ENCODE measurements at places on chromosomes 16 and 17.

DNA sequence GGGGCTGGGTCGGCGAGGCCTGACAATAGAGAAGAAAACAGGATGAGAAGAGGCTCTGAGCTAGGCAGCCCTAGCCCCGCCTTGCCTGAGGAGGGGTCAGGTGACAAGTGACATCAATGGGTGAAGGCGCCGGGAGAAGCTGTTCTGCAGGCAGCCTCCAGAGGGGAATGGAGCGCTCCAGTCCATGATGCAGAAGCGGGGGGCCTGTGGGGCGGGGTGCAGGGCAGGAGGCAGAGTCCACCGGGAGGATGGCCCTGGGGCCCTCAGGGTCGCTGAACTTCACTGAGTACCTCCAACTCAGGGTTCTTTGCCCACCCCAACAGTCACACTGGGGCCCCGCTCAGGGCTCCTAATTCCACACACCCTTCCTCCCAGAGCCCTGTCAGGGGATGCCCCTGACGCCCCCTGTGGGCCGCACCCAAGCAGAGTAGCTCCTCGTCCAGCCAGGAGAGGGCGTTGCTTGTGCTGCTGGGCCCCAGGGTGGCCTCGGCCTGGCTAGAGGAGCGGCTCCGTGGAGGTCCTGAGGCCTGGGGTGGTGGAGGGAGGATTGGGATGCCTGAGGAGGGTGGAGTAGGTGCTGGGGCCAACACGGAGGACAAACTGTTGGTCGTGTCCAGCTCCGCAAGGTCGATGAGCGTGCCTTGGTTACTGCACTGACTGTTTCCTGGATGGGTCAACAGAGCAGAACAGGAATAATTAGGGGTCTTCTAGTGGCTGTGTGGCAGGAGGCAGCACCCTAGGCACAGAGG, 20.8 kb downstream of the GGA3 start:
- peak; percentile 29 for DNase-seq

DNA sequence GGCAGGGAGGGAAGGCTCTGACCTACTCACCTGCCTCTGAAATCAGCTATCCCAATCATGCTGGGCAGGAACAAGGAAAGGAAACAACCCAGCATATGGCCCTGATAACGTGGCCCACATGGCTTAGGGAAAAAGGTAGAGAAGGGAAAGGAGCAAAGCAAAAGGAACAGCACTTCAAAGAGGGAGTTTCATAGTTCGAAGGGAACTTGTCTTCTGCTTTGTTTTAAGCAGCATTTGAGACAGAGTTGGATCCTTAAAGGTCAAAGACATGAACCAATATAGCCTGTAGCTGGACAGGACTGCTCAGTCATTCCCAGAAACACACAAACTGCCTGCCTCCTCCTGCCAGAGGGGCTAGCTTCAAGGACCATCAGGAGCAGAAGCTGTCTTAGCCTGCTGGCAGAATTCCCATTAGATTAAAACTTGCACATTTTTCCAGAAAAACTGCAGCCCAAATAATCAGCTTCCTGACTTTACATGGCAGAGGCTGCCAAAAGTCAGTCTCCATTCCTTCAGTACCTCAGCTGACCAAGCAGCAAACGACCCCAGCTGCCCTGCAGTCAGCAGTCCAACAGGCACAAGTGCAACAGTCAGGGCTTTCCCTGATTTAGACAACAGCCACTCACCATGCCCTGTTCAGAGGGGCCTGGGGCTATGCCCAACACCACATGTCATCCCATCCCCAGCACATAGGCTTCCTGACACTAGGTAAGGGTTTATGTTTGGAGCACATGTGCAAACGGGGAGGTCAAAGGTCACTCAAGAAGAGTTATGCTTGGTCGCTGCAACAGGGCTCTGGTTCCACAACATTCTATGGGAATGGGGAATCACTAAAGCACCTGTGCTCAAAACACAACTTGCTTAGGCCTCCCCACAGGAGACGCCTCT, 32.5 kb downstream of the RANBP10 start:
- DNase-seq, result no peak

DNA sequence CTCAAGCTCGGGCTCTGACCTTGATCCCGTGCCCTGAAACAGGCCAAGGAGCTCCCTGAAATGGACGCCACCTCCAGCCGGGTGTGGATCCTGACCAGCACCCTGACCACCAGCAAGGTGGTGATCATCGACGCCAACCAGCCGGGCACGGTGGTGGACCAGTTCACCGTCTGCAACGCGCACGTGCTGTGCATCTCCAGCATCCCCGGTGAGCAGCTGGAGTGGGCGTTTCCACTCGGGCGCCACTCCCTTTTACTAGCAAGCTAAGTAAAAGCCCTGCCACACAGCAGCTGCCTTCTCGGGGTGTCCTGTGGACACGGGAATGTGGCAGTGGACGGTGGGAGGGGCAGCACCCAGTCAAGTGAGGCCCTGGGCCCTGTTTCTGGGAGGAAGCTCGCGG, 6.4 kb downstream of the NME3 start:
- DNase-seq, result no peak

DNA sequence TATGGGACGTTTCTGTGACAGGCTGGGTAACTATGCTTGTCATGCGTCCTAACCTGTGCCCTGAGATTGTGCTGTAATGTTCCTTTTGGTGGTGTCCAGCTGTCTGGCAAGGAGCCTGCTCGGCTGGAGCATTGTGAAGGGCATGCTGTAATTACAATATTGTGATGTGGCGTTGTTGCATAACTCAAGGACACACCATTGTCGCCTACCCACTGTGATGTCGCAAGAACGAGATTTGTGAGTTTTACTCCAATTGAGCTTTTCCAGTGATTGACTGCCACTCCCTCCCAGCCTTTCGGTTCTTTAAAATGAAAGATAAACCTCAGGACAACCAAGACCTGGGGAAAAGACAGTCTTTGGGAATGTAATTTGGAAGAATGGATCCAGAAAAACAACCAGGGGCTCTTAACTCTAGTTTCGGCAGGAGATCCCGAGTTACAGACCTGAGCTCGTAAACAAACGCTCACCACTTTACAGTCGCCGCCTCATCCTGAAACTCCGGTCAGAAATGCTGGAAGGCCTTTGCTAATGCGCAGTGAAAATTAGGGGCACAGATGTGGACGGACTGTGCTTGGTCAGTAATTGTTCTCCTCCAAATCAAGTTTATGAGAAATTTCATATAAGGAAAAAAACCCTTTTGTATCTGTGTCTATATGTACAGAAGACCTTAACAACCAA, 1.3 kb downstream of the ZNF750 start:
- no peak for DNase-seq

DNA sequence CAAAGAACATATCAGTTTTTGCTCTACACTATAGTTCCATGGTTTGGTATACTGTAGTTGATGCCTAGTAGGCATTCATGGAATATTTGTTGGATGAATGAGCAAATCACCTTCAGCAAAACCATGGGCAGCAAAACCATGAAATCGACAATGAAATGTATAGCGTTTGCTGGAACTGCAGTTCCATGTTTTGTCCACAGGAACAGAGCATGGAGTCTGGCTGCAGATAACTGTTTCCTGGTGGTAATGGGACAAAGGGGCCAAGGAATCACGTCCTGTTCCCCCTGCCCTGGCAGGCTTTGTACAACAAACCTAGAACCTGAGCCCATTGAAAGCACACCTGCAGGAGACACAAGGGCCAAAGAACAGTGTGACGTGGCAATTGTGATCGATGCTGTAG, 101.1 kb downstream of the USP31 start:
- DNase-seq, result no peak

- peak; percentile 84 for DNase-seq
Measured at GRCh38 chr16:81403601-81404391, 40.8 kb upstream of the CMIP start.

GRCh38 chr17:57523926-57524632, 221.0 kb downstream of the CCDC182 start:
- no peak for DNase-seq

- no peak for DNase-seq
Measured at GRCh38 chr17:42378959-42379594, 9.2 kb downstream of the STAT3 start.

GRCh38 chr17:83010206-83011200, 68.9 kb upstream of the METRNL start:
- DNase-seq, result no peak

DNA sequence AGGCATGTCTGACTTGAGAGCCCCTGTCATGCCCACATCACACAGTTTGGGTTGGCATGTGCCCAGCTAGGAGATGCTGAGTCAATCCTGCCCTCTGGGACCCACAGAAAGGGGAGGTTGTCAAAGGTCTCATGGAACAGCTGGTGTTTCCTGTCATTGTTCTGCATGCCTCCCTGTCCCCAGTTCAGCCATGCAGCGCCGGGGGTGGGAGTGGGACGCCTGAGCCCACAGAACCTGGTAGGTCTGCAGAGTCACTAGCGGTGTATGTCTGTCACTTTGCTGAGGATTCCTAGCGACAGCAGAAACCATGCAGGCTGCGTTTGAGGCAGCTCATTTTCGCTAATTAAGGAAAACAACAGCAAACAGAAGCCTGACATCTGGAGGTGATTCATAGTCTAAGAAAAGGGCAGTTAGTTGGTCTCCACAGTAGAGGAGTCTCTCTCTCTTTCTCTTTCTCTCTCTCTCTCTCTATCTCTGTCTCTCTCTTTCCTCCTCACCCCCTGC, 19.6 kb upstream of the CCL1 start:
- DNase-seq, result no peak

DNA sequence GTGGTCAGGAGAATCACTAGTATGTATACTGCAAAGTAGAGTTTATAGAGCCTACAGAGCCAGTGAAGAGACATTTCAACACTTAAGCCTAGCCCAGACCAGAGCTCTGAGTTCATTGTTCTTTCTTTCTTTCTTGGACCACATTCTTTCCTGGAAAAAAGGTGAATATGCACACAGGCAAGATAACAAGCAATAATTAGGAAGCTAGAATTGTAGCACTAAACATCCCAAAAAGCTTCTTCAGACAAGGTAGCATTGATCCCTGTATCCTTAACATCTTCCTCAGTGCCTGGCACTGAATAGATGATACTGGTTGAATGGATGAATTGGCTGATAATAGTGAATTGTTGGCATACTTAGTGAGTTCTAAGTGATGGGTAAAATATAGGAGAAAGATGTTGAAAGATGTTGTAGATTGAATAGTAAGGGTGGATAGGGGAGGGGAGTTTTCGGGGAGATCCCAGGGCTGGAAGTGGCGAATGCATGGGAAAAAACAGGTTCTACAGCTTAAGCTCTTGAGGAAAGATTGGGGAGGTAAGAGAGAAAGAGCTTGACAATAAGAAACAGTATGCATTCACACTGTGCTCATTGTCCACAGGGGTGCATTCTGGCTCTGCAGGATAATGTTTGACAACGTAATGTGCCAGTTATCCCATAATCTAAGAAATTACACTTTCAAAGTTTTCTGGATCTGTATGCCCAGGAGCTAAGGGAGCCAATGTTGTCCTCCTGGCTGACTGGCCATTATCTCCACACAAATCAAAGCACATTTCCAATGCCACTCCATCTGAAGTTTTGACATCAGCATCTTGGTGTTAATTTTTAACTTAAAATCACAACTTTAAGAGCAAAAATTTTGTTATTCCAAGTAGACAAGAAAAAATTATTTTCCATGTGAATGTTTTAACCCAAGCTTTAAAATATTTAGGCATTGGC, 35.6 kb downstream of the TUBD1 start:
- no peak for DNase-seq

- DNase-seq, result no peak
Measured at GRCh38 chr17:39224778-39225307, 902 bp downstream of the STAC2 start.

- peak; percentile 85 for DNase-seq
Measured at GRCh38 chr17:39200070-39200879, at the start of gene RPL19. TSS of gene RPL19 (plus strand) at chr17:39200283. CDS start at chr17:39200345, 62 bp downstream.

DNA sequence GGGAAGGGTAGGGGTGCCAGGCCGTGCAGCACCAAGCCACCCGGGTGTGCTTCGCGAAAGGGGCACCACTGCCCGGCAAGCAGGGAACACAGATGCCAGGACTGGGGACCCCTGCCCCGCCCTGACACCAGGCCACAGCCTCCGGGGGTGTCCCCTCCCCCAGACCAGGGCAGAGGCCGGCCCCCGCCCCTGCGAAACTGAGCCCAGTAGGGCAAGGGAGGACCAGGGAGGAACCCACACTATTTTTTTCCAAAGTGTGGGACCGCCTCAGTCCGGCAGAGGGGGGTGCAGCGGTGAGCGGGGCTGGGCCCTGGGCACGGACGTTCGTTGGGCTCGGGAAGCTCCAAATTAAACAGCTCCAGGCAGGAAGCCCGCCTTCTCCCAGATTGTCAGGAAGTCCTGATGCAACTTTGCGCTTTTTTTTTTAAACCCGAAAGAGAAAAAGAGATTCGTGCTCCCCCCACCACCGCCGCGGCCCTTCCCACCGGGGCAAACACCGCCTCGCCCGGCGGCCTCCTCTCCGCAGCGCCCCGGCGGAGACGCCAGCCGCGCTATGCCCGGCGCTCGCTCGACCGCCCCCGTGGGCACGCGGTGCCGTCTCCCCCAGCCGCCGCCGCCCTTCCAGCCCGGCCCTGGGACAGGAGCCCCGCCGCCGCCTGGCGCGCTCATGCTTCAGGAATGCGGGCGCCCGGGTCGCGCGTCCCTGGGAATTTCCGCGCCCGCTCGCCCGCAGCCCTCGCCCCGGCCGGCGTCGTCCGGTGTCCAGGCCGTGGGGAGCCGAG, 755 bp downstream of the PIEZO1 start:
- DNase-seq, result no peak

DNA sequence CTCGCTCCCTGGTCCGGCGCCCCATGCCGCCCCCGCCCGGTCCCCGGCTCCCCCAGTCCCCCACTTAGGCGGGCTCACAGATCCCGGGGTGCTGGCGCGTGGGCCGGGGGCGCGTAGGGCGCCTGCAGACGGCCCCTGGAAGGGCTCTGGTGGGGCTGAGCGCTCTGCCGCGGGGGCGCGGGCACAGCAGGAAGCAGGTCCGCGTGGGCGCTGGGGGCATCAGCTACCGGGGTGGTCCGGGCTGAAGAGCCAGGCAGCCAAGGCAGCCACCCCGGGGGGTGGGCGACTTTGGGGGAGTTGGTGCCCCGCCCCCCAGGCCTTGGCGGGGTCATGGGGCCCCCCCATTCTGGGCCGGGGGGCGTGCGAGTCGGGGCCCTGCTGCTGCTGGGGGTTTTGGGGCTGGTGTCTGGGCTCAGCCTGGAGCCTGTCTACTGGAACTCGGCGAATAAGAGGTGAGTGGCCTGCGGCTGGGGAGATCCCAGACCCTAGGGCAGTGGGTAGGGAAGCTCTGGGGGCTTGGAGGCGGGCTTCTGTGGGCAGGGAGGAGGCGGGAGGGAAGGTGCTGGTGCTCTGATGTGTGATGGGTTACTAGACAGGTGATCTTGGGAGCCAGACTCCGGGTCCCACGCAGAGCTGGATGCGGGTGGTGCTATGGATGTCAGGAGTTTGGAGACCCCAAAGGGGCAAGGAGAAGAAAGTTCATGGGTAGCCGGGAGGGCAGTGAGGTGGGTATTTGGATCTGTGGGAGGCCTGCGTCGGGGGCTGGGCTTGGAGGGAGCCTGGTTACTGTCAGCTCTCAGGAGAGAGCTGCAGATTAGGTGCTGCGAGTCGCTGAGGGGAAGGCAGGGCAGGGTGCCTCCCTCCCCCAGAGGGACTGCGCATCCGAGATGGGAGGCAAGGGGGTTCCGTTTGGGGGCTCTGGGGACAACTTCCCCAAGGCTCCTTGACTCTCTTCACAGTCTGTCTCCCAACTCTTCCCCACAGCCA, 560 bp downstream of the EFNB3 start:
- DNase-seq, result no peak

- DNase-seq, result no peak
Measured at GRCh38 chr17:31829649-31830048, 29.4 kb downstream of the COPRS start.

GRCh38 chr17:73713136-73713535, 68.9 kb upstream of the SDK2 start:
- no peak for DNase-seq

GRCh38 chr17:73718912-73719311, 74.7 kb upstream of the SDK2 start:
- no peak for DNase-seq

- peak; percentile 15 for DNase-seq
Measured at GRCh38 chr16:75305364-75306098, 54.1 kb upstream of the BCAR1 start.

All from CD8-positive, alpha-beta T cell (primary cell).